ENCODE measurements at places on chromosomes 1 and 21.

DNA sequence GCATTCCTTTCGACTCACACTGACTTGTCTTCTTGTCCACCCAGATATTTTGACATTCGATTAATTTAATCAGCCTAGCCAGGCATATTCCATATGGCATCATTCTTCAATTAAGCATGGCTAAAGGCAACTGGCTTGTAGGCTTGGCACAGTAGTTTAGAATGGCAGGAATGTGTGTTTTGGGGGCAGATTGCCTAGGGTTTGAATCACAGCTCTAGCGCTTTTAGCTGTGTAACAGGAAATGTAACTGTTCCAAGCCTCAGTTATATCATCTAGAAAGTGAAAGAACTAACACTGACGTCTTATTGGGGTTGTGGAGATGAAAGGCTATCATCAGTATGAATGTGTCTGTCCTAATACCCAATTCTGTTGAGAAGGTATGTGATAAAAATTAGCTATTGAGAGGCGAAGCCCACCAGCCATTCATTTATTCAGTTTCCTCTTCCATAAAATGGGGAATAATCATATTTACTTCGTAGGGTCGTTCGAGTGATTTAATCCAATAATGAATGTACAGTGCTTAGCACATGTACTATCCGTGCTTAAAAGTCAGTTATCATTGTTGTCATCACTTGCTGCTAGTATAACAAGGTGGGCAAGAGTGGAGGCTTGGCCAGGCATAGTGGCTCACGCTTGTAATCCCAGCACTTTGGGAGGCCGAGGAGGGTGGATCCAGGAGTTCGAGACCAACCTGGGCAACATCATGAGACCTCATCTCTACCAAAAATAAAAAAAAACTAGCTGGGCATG, 41.6 kb upstream of the GRHL3 start:
- no peak for DNase-seq

DNA sequence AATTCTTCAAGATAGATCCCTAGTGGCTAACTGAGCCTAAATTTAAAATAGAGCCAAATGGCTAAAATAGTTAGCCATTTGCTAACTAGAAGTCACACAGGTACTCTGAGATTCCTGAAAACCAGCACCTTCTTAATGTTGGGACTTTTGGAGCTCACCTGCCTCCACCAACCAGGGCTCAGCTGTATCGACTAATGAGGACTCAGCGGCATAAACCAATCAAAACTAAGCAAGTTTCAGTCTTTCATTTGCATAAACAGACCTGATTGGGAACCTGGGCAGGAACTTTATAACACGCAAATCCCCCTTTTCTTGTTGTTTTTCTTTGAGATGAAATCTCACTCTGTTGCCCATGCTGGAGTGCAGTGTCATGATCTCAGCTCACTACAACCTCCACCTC, 28.5 kb downstream of the TNFRSF9 start:
- DNase-seq = no peak

DNA sequence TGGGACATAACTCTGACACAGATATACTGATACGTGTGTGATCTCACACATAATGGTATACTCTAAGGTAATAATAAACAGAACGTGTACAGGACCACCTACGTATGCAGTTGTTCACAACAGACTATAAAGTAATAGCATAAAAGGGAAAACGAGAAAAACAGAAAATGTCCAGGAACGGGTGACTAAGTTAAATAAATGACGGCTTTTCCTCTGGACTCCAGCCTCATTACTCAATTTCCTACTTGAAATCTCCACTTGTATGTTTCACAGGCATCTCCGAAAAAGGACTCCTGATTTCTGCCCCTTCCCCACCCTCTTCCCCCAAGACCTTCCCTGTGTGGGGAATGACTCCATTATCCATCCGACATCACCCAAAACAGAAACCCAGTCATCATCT, 95.1 kb downstream of the JAK1 start:
- no peak for DNase-seq

GRCh38 chr1:160076295-160076694, 5.0 kb upstream of the KCNJ9 start:
- no peak for DNase-seq
